ENCODE measurements at places on chromosomes 1 and 21. TPM values are rescaled to one million over a fixed set of nuclear protein-coding genes. Genes with fewer than 3 reads are reported as not detected.

DNA sequence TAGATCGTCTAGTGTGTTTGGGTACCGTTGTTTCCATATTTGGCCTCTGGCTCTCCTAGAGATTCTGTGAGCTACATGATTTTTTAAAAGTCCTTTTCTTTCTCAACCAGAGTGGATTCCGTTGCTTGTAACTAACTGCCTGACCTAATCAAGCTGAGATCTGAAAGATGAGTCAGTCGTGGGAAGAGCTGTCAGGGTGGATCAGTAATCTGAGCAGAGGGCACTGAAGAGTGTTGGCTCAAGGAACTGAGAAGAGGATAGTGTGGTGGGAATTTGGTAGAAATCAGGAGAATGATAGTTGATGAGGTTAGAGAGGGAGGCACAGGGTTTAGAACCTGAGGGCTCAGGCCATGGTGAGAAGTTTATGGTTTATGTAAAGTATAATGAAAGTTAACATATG is 52.2 kb downstream of the TRAF5 start:
- H3K27me3 ChIP-seq, result no peaks in the 10 kb centered on the region
- no peak for DNase-seq
- H3K36me3 ChIP-seq, result peaks cover 9% of the 10 kb centered on the region

DNA sequence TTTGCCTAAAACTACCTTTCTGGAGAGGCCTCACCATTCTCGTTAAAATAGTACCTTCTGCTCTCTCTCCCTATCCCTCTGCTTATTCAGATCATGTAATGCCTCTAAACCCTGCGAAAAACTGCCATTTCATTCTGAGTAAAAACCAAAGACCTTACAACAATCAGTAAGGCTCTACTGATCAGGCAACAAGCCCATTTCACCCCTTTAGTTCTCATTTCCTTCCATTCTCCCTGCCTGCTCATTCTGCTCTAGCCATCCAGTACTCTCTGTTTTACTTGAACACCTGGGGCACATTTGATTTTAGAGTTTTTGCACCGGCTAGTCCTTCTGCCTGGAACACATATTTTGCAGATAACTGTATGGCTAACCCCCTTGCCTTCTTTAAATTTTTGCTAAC is 187.8 kb downstream of the COQ8A start:
- H3K36me3 ChIP-seq, result peaks cover 7% of the 10 kb centered on the region
- no peaks in the 10 kb centered on the region for H3K4me1 ChIP-seq
- no peak overlapping the region for H3K27ac ChIP-seq
- no peaks in the 10 kb centered on the region for H3K27me3 ChIP-seq
- DNase-seq, result no peak

CFAP74 gene
- total RNA-seq, result 0.34 TPM

CNR2 gene
- not detected for total RNA-seq
